ENCODE measurements at places on chromosomes 6 and 20.

GRCh38 chr6:56399672-56400263 lies 152.4 kb upstream of the COL21A1 start:
- no peak for DNase-seq

DNA sequence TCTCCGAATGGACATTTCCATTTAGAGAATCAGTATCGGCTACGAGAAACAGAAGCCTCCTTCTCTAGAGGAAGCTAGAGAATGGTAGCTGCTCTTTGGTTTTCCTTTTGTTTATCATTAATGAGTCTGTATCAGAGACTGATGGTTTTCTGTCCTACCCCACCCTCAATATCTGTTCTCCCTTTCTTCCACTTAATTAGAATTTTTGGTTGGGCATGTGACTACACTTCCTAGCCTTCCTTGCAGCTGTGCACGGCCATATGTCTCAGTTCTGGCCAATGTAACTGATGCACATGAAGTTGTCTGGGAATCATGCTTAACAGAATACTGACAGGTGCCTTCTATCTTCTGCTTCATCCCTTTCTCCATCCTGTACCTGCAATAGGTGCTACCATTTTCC lies 19.0 kb downstream of the RNF24 start:
- DNase-seq, result no peak

DNA sequence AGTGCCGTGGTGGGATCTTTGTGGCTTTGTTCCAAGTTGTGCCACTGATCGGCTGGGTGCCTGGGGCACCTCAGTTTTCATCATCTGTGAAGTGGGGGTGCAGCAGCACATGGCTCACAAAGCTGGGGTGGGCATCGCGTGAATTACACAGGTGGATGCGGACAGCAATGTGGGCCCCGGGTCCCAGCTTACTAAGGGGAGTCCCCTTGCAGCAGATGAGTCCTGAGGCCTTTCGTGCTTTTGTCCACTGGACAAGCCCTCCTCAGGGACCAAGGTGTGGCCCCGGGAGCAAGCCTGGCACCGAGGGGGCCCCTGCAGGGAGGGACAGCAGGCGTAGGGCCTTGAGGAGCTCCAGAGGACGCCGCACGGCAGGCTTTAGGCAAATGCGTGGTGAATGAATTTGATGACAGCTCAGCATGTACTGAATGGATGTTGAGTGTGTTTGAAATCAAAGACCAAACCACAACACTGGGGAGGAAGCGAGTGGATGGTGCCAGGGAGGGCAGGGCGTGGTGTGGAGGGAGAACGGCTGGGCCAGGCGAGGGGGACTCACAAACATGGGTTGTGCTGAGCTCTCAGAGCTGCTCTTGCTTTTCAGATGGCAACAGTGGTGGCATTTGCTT lies 53.2 kb downstream of the IRF4 start:
- no peak for DNase-seq

- no peak for DNase-seq
These were observed 73.0 kb upstream of the MYLIP start for GRCh38 chr6:16055852-16056251.

GRCh38 chr6:67450641-67451040 lies 1184.4 kb upstream of the ADGRB3 start:
- no peak for DNase-seq

GRCh38 chr6:119902681-119903080 lies 553.1 kb upstream of the MAN1A1 start:
- no peak for DNase-seq

DNA sequence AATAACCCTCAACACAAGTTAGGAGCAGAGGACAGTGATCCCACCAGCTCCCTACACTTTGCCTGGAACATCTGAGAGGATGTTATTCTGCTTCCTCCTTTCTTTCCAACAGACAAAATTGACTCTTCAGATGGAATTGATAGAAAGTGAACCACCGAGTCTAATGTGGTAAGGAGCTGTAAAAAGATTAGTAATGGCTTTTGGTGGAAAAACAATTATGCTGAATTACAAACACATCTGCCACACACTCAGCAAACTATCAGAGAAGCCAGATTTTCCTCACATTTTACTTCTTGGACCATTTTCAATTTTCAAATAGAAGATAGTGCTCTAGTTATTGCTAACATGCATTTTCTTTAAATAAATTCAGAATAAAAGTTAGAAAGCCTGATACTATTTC lies 171.8 kb upstream of the COL21A1 start:
- DNase-seq, result no peak

- DNase-seq, result no peak
These were observed 157.2 kb downstream of the ZDHHC14 start for GRCh38 chr6:157538168-157538567.

GRCh38 chr6:154466971-154467679 lies 43.4 kb downstream of the CNKSR3 start:
- DNase-seq, result no peak

DNA sequence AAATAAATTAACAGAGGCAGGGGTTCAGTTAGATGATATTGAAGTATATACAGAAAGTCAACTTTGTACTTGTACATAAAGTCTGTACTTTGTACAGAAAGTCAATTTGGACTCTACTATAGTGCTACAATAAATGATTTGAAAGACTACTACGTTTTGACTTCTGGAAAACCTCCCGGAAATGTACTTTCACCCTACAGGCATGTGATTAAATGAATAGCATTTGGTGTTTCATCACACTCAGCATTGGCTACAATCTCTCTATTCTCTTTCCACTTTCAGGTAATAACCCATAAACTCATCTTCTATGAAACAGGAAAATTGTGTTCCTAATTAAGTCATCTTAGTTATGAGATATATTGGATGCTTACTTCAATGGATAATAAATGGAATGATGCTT lies 25.6 kb upstream of the MC3R start:
- no peak for DNase-seq

GRCh38 chr20:47159166-47159565 lies 197.3 kb downstream of the ZMYND8 start:
- no peak for DNase-seq

- no peak for DNase-seq
These were observed 46.8 kb downstream of the ZC2HC1B start for GRCh38 chr6:143911028-143911427.

GRCh38 chr6:101344885-101345284 lies 48.6 kb upstream of the GRIK2 start:
- no peak for DNase-seq

DNA sequence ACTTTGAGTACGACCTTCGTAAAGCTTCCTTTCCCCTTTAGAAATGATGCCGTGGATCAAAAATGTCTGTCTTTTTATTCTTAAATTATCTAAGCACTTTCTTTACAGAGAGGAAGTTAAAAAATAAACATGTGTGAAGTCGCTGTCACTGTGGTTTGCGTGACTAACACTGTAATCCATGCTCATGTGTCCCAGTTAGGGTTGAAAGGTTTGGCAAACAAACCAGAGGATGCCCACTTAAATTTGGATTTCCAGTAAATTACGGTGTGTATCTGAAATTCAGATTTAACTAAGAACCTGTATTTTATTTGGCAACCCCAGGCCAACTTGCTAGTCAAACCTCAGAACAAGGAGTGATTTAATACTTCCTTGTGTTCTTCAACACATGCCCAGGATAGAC lies 21.1 kb downstream of the HLA-DRB1 start:
- no peak for DNase-seq

DNA sequence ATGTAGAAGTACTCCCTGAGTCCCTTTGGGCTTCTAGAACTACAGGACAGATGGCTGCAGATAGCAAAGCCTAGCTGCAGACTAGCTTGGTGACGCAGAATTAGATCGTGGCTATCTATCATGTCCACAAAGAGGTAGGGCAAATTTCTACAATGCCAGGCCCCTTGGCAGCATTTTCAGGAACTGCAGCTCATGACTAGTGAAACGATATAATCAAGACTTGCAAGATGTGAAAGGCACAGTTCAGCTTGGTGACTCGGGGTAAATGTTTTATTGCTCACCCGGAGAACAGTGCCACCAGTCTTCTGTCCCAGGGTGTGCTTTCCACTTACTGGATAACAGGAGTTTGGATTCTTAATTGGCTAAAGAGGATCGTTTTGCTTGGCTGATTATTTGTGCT lies 108.7 kb upstream of the LY86 start:
- no peak for DNase-seq

- no peak for DNase-seq
These were observed 99.6 kb downstream of the CEP57L1 start for GRCh38 chr6:109194880-109195279.

DNA sequence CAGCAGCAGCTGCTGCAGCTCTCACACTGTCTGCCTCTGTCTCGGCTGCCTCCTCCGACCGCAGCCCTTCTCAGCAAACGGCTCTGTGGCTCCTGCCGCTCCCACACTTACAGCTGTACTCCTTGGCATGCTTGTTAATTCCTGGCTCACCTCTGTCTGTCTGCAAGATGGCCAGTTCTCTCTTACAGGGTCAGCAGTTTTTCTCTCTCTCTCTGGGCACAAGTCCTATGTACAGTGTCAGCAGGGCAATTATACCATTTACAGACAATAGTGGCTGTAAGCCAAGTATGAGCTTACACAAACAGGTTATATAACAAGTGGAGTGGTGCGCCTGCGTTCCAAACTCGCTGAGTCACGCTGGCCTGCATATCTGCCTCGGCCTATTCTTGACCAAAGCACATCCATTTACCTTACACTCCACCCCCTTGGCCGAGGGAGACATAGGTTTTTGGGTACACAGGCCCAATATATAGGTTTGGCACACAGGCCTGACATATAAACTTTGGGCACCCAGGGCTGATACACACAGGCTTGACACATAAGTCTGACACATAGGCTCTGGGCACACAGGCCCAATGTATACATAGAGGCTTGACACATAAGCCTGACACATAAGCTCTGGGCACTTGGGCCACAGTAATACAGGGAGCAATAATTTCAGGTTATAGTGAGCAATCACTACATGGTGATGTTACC lies 4.4 kb downstream of the ZKSCAN3 start:
- DNase-seq, result no peak

DNA sequence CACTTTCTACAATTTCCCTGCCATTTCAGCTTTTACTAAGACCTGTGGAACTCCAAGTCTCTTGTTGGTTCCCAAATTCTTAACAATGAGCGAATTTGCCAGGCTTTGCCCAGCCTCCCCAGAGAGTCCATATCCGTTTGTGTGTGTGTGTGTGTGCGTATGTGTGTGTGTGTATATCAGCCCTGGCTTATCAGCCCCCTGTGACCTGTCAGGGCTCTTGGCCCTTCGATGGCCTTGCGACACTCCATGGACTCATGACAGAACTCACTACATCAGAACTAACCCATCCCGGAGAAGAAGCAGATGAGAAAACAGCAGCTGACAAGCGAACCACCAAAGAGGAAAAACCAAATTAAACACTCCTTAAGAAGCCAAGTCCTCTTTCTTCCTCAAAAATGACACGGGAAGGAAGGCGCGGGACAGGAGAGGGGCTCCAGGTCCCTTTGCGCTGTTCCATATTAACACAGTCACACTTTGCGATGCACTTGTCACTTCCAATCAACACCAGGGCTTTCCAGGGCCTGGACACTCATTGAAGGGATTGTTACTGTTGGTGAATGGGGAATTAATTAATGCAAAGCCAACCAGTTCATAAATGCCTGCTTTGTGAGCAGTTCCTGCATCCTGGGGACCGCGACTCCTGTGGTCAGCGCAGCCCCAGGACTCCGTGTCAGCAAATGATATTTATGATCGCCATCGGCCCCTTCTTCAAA lies 524.0 kb downstream of the CD83 start:
- no peak for DNase-seq

GRCh38 chr20:10671221-10671918 lies 2.4 kb downstream of the JAG1 start:
- DNase-seq, result peak; percentile 27

DNA sequence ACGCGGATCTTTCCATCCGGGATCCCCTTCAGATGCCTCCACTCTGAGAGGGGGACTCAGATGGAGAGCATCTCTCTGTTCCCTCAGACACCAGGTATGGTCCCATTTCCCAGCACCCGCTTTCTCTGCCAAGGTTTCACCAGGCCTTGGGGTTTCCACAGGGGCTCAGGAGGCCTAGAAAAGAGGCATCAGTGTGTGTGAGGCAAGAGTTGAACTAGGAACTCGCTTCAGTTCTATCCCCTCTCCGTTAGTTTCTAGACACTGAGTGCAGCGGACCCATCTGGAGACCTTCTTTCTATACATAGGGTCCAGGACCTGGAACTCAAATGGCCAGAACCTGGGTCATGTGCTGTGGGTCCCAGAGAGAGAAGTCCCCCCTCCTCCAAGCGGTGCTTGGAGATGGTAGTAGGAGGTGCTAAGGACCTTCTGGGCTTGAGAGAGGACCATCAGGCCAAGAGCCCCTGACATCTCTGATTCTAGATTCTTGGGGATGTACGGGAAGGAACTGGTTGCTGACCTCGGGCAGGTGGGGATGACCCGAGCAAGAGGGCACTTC lies 2.1 kb downstream of the SLC12A5 start:
- no peak for DNase-seq

- no peak for DNase-seq
These were observed 22.0 kb upstream of the SIRPD start for GRCh38 chr20:1579488-1579887.

GRCh38 chr6:131136021-131136786 lies 937 bp downstream of the AKAP7 start:
- DNase-seq, result no peak

GRCh38 chr6:43758617-43759050 lies 11.4 kb upstream of the VEGFA start:
- no peak for DNase-seq

GRCh38 chr6:155181498-155181897 lies 82.3 kb upstream of the CLDN20 start:
- DNase-seq, result no peak

GRCh38 chr6:20571261-20571660 lies 37.0 kb downstream of the CDKAL1 start:
- DNase-seq, result no peak

GRCh38 chr6:159981403-159982245 lies 12.7 kb downstream of the IGF2R start:
- no peak for DNase-seq

GRCh38 chr6:25278261-25278913 lies 787 bp upstream of the CARMIL1 start:
- no peak for DNase-seq

- no peak for DNase-seq
These were observed 116.3 kb downstream of the GMPR start for GRCh38 chr6:16354692-16355091.

DNA sequence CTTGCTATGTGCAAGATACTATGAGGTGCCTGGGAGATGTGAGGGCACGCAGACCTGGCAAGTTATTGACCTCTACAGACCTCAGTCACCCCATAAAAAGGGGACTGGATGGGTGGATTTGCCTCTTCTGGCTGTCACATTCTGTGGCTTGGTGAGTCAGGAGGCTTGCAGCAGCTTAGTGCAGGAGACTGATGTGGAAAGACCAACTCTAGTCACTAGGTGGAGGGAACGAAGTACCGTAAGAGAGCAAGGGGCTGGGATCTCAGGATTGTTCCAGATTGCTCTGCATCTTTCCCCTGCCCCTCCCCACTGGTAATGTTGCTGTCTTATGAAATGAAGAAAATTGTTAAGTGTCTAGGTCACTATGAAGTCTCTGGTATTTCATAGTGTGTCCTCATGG lies 3.3 kb downstream of the MAPRE1 start:
- DNase-seq, result no peak

DNA sequence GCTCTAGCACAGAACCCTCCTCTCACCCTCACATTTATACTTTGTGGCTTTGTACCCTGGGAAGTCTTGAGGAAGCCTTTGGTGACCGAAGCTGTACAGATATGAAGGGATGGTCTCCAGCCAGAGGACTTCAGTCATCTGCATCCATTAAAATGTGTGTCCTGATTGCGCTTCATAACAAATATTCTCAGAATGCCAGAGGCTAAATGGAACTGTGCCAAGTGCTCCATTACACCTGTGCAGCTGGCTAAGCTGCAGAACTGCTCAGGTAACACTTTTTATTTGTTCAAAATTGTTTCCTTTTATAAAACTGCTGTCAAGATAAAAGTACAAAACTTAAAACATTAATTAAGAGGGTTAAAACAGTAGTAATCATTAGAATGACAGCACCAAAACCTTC lies 22.3 kb downstream of the TPBG start:
- no peak for DNase-seq
